AG20443 (cell line): ENCODE measurements at places on chromosomes 5 and 9.

DNA sequence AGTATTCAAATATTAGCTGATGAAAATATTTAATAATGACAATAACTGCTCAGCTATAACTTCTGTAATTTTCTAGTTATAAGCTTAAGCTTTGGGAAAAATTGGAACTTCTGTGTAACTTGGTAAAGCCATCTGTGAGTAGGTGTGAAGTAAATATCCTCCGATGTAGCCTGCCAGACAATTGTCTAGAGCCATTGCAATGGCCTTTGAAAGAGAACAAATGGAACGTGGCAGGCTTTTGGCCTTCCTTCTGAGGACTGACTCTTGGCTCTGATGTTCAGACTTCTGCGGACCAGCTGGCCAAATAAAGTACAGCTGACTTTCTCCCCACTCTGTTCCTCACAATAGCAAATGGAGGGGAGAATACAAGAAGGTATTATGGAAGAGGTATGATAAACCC, 203.4 kb upstream of the NMUR2 start:
- no peak for DNase-seq

- DNase-seq, result peak; percentile 77
These were observed 12.8 kb downstream of the AFAP1L1 start for GRCh38 chr5:149284501-149284900.

- peak; percentile 71 for DNase-seq
These were observed 29.3 kb upstream of the OBP2B start for GRCh38 chr9:133238272-133238850.

DNA sequence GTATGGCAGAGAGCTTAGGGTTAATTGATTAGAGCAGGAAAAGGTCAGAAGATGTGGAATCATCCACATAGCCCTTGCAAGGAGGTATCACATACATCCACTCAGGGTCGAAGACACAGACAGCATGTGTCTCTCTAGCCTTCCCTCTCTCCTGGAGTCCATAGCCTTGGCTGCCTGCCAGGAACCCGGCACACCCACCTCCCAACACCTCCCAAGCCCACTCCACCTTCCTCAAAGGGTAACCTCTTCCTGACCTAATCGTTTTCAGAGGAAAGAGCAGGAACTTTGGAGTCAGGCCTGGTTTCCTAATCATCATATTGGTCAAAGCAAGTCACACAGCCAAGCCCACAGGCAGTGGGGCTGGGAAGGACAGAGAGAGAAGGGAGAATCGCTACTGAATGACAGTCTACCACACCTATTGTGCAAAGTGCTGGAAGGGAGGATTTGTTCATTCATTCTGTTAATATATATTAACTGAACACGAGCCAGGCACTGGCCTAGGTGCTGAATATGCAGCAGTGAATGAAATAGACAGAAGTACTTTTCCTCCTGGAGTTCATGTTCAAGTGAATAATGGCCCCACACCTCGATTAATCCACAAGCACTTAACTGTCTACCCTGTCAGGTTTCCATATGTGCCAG, 107.8 kb downstream of the KCNIP1 start:
- no peak for DNase-seq

DNA sequence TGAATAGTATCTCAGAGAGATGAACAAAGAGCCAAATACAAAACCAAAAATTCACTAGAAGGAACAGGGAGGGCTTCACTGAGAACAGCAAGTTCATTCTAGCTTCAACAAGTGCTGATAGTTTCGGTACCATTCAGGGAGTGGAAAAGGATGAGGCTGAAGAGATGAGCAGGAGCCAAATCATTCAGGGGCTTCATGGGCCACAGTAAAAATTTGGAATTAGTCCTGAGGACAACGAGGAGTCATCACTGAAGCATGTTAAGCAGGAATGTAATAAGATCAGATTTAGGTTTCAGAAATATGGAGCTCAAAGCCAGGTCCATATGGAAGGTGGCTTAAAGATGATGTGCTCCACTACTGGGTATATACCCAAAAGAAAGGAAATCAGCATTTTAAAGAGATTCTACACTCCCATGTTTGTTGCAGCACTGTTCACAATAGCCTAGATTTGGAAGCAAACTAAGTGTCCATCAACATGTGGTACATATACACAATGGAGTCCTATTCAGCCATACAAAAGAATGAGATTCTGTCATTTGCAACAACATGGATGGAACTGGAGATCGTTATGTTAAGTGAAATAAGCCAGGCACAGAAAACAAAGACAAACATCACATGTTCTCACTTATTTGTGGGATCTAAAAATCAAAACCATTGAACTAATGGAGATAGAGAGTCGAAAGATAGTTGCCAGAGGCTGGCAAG, 36.2 kb downstream of the SPOCK1 start:
- DNase-seq, result no peak

DNA sequence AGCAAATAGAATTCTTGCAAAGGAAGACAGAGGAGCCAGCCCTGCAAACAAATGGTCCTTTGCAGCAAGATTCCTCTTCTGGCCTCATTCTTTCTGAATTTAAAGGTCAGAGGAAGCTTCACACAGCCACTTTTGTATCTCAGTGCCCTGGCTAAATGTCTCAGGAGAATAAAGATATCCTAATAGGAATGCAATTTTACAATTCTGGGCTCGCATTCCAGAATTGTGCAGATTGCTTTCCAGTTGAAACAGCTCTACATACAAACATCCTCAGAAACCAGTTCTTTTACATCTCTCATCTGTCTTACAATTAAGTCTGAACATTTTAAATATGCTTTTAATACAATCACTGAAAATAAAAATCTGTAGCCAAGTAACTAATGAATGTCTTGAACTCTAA, 14.6 kb upstream of the ACOT12 start:
- peak; percentile 40 for DNase-seq
